ENCODE measurements at places on chromosomes 3 and 15.

GRCh38 chr3:11602886-11603527, 40.7 kb downstream of the VGLL4 start:
- no peak for DNase-seq

DNA sequence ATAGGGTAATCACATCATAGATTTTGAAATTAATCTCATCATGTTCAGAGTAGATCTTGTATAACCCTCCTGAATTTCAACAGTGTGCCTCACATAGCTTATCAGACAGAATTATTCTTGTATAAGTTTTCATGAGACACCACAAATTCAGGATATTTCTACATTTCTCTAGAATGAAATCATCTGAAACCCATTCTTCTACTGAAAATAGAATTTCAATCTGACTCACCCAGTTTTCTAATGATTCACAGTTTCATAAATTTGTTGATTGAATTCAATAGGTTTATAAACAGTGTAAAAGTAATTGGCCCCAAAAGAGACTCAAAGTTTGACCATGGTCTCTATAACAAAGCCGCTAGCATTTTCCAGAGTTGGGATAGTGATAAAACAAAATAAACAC, 1082.6 kb upstream of the EPHA6 start:
- no peak for DNase-seq

DNA sequence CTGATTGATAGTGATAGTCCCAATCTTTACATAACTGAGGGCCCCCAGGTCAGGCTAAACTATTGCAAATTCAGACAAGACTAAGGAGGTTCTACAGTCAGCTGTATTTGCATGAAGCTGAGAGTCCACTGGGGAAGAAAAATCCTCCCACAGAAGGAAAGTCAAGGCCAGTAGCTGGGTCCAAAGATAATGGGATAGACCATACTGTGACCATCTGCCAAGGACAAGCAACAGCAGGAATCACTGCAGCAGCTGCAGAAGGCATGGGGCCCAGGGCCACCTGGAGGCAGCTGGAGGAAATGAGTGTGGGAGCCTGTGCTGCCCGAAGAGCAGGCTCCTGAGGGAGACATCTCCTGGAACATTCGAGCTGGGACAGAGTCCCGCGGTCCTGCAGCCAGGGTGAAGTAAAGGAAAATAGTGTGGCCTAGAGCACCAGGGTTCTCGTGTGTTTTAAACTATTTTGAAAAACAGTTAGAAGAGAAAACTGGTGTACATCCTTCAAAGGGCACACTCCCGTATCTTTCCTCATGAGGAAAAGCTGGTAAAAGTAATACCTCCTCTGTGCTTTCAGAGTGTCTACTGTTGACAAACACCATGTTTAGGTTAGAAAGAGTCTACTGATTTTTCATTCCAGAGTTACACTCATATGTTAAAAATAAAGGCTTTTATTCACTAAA, 13.2 kb upstream of the TMEM212 start:
- peak; percentile 92 for DNase-seq

- DNase-seq, result no peak
Measured at GRCh38 chr3:42979044-42979972, at the start of gene GASK1A. GASK1A (plus strand) TSS chr3:42979311; CDS start chr3:42979643, 332 bp downstream.

- DNase-seq, result no peak
Measured at GRCh38 chr3:180358179-180358578, 243.8 kb upstream of the TTC14 start.

- no peak for DNase-seq
Measured at GRCh38 chr3:138875754-138876664, 41.3 kb upstream of the PIK3CB start.

DNA sequence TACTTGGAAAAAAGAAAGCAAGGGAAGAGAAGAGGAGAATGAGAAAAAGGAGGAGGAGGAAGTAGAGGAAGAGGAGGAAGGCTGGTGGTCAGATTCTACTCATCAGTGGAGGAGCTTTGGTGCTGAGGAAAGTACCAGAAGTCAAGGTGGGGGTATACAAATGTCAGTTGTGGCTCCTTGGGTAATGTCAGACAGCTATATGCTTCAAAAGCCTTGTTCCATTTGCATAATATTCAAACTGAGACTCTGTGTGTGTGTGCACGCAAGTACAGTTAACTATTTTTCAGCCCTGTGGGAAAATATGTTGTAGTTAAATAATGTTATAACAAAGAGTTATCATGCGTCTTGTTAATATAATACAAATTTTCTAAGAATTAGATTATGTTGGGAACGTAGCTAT, 609.7 kb downstream of the PDCD6IP start:
- no peak for DNase-seq

- no peak for DNase-seq
Measured at GRCh38 chr15:98690272-98690950, 42.1 kb downstream of the IGF1R start.

DNA sequence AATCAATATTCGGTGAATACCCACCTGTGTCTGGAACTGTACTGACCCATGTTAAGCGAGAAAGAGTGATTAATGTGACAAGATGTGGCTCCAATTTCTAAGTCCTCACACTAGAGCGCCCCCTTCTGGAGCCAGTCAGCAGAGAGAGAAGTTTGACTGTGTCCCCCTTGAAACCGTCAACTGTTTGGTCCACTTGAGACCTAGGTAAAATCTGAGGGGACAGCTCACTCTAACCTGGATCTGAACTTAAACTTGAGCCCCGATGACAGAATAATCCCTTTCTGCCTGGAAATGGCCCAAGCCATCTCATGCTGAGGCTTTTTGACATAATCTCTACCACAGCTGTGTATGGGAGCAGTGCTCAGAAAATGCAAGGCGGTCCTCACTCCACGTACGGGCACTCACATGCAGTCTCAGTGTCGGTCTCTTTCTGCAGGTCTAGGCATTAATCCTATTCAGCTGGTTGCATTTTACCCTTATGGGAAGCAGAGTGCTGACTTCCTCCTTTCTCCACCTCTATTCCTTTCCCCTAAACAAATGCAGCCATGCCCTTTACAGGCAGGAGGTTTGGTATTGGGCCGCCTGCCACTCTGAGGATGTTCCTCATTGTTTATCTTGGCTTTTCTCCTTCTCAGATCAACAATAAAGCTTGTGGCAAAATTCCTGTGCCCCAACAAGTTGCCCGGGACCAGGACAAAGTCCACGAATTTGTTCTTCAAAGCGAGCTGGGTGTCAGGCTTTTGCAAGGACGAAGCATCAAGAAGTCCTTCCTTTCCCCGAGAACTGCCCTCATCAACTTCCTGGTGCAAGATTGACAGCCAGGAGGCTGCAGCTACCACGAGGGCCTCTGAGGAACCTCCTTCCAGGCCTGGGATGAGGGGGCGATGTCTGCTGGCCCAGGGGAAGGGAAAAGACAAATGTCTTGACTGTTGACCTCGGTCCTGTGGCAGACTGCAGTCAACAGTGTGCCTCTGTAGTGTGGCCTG, 47.5 kb upstream of the LIMD1 start:
- DNase-seq, result no peak

DNA sequence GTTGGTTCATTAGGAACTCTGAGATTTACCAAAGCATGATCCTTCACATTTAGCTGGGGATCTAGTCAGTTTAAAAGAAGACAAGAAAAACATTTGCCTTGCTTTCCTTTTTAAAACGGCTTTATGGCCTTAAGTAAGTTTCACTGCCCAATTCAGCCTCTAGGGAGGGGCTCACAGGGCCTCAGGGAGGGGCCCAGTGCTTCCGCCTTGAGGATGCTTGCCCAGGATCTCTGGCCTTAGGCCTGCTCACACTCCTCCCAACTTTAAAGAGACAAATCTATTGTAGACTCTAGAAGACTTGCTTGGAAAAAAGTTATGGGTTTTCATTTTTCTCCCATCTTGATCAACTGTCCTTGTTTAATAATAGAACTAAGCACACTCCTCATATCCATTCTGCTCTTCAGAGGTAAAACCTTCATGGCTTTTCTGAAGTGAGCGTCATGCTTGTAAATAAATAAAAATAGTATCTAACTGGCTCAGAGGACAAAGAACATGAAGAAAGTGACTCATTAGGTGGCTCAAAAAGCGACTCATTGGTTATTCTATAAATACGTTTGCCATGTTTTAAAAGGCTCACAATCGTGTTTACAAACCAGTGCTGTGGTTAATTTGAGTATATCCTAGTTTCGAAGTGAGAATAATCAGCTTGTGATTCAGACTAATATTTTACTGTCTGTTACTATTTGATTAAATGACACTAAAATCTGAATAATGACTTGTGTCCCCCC, 13.7 kb downstream of the PDHB start:
- DNase-seq, result no peak

DNA sequence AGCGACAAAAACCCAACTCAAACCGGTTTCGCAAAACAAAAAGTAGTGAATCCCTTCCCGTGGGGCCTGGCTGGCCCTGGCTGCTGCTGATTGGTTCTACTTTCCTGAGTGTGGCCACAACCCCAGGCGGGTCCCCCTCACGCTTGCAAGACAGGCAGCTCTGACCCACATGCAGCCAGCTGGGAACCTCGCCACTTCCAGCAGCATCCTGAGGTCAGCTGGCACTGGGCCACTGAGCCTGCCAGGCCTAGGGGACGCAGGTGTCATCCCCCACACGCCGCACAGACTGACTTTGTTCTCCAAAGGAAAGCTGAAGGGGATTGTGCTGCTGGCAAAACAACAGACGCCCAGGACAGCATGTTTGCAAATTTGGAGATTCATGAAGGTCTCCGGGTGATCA, 111.1 kb downstream of the TPRA1 start:
- DNase-seq, result no peak

DNA sequence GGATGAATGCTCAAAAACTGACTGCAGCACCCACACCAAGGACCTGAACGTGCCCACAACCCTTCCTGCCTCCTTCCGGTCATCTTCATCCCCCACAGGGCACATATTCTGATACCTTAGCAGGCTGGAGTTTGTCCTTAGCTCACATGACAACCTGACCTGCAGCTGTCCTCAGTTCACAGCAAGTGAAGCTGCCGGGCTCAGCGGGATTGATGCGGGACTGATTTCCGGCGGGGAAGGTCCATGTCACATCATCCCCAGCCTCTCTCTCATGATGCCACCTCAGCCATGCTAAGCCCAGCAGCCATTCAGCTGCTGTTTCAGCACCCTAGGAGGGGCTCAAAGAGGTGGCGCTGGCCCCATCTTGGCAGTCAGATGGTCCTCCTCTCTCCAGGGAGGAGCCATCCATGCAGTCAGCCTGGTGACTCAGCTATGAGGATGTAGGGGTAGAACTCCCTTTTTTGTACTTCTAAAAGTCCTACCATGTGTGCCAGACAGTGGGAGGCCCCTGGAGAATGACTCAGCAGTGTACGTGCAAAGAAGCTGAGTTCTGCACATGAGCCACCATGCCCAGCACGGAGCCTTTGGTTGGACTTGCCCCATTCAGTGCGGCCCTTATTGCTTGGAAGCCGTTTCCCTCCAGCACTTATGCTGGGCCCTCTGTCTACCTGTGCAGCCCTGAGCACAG, 9.5 kb downstream of the CA12 start:
- peak; percentile 27 for DNase-seq

- no peak for DNase-seq
Measured at GRCh38 chr3:160069986-160070385, 81.4 kb downstream of the IL12A start.

GRCh38 chr15:71784719-71785118, 25.6 kb upstream of the NR2E3 start:
- no peak for DNase-seq

GRCh38 chr3:138921316-138922292, 25.3 kb downstream of the FOXL2 start:
- peak; percentile 42 for DNase-seq

- peak; percentile 58 for DNase-seq
Measured at GRCh38 chr3:113912552-113913236, 35.1 kb upstream of the ZDHHC23 start.

DNA sequence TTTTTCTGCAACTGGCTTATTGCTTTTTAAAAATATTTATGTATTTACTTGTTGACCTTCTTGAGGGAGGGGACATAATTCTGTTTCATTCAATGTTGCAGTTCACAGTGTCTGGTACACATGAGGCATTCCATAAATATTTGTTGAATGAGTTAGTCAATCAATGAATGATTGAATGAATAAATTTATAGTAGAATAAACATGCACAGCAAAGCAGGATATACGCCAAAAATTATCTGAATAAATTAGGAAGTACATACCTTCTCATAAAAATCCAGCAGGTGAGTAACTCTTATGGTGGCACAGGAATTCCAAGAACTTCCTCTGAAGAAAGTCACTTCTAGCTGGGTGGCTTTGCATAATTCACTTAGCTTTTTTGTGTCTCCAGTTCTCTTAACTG, 469.4 kb upstream of the ATP11B start:
- no peak for DNase-seq

DNA sequence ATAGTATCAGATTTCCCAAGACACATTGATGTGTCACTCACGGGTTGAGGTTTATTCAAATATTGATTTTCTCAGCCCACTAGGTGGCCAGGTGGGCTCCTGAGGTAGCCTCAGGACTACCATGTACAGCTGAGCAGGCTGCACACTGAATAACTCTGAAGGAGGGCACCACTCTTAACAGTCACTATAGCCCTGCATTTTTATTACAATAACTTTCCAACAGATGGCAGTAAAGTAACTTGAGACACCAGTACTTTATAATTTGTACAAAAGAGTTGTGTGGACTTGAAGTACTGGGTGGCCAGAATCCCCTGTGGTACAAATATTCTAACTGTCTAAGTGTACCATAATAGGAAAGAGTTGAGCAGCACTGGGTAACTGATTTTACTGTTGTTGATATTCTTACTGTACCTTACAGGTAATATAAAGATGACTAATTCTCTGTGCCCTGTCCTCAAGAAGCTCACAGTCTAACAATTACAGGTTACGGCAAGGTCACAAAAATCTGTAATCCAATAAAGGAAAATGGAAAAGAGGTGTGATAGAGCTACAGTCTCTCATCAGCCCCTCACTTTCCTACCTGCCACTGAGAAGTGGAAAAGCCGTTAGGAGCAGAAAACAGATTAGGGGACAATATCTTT, 76.0 kb downstream of the ETFA start:
- no peak for DNase-seq

All from SJCRH30 (cell line).